HepG2 (cell line): ENCODE measurements at places on chromosomes 2 and 18. TPM values are rescaled to one million over a fixed set of nuclear protein-coding genes. Genes with fewer than 3 reads are reported as not detected.

Gene MYO3B
- total RNA-seq = not detected in 2 replicates

Gene VWA3B
- total RNA-seq = not detected in 2 replicates

- no peak for DNase-seq
Observed at GRCh38 chr2:6011921-6012320, 319.7 kb downstream of the SOX11 start.

DNA sequence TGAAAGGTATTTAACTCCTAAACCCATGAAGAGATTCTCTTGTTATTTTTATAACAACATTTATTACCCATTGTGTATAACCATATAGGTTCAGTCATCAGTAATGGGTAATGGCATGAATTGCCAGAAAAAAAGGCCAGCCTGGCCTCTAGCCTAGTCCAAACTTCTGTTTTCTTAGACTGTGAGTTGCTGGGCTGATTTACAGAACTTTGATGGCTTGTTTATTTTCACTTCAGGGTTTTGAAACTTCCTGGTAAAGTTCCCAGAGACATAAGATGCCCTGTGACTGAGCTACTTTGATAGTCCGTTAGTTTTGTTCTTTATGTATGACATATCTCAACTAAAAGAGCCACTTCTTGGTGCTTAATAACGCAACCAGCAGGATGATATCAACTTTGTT is 164.8 kb downstream of the METTL4 start:
- no peak for DNase-seq

DNA sequence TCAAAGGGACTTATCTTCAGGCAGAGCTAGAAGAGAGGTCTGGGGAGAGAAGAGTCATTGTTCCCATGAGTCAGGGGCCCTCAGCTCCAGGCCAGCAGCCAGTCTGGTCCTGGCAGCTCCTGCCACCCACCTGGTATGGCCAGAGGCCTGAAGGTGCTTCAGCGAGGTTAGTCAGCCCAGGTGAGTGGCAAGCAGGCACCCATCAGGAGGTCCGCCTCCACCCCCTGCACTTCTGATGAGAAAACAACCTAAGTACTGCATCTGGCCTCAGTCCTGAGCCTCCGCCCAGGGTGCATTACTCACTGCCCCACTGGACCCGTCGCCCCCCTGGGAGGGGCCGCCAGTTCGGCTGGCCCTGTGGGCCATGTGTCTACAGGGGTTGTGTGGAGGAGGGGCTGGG is 130.2 kb downstream of the INHBB start:
- no peak for DNase-seq

DNA sequence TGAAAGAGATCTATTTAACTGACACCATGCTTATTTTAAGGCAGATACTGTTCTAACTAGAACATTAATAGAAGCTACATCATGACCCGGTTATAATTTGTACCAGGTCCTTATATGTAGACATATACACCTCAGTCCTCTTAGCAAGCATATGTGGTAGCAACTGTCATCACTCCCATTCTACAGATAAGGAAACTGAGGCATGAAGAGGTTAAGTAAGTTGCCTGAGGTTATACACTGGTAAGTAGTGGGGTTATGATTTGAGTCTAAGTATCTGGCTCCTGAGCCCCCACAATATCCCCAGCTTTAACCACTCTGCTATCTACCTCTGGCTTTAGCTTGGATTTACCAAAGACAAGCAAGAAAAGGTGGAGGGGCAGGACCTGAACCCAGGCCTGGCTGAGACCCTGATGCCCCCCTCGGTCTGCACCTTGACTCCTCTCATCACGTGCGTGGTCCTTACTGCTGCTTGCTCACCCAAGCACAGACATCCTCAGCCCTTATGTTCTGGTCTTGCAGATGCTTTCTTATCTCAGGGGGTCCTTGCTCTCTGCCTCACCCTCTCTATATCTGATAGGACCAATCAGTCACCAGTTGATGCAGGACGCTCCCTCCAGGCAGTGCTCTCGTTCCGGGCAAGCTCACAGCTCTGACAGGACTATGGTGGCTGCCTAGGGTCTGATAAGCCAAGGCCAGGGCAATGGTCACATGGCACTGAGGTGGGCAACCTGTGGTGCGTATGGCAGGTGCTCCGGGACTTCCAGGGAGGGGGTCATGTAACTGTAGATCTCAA is 4.0 kb downstream of the DYSF start:
- no peak for DNase-seq

GRCh38 chr2:127095367-127095641 is 11.7 kb downstream of the BIN1 start:
- no peak for DNase-seq

GRCh38 chr18:39959839-39960238 is 1995.2 kb upstream of the PIK3C3 start:
- no peak for DNase-seq

- no peak for DNase-seq
Observed at GRCh38 chr2:17270894-17271293, 247.3 kb downstream of the RAD51AP2 start.

- DNase-seq = no peak
Observed at GRCh38 chr2:158505448-158505934, 48.7 kb downstream of the PKP4 start.

DNA sequence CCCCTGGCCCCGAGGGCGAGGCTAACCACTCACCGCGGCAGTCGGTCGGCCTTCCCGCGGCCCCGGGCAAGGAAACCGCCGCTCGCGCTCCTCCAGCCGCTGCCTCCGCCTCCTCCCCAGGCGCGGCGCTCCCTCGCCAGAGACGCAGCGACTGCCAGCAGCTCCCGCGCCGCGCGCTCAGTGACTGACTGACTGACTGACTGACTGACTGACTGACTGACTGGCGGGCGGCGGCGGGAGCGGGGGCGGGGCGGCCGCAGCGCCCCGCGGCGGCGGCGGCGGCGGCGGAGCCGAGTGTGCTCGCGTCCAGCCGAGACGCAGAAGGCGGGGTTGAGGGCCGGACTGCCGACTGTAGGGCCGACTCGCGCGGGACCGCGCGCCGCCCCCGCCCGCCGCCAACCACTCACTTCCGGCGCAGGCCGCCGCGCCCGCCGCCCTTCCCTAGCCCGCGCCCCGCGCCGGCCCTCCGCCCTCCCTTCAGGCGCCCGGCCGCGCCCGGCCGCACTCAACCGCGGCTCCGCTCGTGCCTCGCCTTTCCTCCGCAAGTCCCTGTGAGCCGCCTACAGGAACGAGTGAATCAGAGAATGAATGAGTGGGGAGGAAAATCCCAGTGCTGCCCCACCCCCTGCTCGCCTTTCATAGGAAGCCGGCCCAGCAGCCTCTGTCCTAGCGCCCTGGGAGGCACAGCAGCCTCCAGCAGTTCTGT is at the start of gene RAPH1:
TSS of gene RAPH1 (minus strand) at position 224 of the 706 bp plus-strand sequence. CDS start 39,948 bp downstream, outside the sequence.
- peak; percentile 75 for DNase-seq

- no peak for DNase-seq
Observed at GRCh38 chr18:65498605-65499004, 252.2 kb upstream of the CDH7 start.

GRCh38 chr2:74915743-74916142 is 42.7 kb upstream of the POLE4 start:
- no peak for DNase-seq

Gene UGT1A8
- not detected in 2 replicates for total RNA-seq

DNA sequence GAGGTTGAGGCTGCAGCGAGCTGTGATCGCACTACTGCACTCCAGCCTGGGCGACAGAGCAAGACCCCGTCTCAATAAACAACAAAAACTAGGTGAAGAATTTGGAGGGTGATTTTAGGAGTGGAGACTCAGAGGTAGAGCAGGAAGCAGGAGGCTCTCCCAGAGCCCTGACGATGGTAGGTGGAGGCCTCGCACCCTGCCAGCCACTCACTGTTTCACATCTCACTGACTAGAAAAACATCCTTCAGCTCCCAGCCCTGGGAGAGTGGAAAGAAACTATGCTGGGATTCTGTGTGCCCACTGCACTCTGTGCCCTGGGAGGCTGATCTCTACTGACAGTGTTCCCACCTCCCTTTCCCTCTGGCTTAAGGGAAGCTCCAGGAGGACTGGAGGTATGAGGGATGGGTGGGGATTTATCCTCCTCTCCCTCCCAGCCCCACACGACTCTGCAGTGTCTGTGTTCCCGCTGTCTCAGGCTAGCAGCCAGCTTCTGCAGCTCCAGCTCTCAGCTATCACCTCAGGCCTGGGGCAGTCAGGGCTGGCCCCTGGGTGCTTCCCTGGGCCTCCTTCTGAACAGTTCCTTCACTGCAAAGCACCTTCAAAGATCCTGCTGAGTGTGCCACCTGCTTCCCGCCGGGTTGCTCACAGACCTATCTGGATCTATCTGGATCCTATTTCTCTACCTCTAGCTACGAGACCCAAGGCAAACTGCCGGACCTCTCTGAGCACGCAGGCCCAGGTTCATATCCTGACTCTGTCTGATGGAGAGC is 9.6 kb downstream of the CIB4 start:
- no peak for DNase-seq

Gene TLX2
- total RNA-seq = 0.20 TPM in 1 of 2 replicates, not detected in the other
